ENCODE measurements at places on chromosomes 11 and 22.

DNA sequence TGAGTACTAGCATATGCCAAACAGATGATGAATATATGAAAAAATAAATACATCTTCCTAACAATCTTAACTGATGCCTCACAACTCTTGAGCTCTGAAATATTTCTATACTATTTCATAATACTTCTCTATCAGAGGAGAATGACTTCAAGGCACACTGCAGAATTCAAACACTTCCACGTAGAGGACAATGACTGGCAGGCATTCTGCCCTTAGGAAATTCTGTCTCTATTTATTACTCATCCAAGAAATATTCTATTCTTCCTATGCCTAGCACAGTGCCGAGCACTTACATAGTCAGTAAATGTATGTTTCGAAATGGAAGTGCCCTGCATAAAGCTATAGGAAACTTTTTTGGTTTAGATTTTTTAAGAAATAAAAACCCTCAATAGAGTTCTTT lies 809.1 kb downstream of the DLG2 start:
- DNase-seq = no peak

- no peak for DNase-seq
These were observed 88.4 kb downstream of the TTC17 start for GRCh38 chr11:43447151-43447550.

GRCh38 chr22:28911304-28911690 lies 27.9 kb downstream of the ZNRF3 start:
- no peak for DNase-seq

GRCh38 chr11:120054016-120054752 lies 83.7 kb downstream of the TRIM29 start:
- no peak for DNase-seq

DNA sequence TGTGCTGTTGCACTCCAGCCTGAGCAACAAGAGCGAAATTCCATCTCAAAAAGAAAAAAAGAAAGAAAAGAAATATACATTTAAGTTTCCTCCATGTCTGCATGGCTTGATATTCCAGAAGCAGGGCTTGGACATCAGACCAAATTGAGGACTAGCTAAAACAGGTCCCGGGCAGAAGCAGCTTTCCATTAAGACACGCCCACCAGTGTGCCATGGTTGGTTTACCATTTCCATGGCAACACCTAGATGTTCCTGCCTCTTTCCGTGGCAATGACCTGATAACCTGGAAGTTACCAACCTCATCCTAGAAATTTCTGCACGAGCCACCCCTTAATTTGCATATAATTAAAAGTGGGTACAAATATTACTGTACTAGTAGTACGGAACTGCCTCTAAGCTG lies 111.3 kb downstream of the NAT10 start:
- no peak for DNase-seq

GRCh38 chr11:110410651-110411050 lies 19.1 kb upstream of the FDX1 start:
- DNase-seq = no peak

DNA sequence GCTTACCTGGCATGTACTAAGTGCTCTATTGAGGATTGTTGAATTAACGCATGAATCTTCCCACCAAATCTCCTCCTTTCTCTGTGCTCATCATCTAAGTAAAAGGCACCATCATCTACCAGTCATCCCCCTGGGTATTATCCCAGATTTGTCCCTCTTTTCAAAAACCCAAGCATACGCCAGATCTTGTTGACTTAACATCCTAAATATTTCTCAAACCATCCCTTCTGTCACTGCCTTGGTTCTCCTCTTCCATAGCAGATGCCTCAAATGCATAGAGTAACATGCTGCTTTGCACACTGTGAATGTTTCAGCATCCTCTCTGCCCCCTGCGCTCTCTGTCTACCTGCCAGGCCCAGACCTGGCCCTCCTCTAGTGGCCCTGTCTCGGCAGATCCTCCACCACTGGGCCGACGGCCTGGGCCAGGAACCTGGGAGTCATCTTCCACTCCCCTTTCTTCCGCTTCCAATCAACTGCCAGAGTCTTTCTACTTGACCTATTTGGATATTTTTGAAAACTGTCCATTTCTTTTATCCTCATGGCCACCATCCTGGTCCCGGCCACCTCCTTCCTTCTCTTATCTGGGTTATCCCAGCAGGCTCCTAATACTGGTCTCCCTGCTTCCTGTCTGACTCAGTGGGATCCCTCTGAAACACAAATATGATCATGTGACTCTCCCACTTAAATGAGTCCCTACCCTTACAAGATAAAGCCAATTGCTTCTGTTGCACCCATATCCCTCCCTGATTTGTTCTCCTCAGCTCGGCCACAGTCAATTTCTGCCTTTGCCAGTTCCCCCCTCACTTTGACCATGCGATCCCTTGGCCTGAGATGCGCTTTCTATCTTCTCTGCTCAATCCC lies 3.4 kb upstream of the TAB1 start:
- DNase-seq = no peak

DNA sequence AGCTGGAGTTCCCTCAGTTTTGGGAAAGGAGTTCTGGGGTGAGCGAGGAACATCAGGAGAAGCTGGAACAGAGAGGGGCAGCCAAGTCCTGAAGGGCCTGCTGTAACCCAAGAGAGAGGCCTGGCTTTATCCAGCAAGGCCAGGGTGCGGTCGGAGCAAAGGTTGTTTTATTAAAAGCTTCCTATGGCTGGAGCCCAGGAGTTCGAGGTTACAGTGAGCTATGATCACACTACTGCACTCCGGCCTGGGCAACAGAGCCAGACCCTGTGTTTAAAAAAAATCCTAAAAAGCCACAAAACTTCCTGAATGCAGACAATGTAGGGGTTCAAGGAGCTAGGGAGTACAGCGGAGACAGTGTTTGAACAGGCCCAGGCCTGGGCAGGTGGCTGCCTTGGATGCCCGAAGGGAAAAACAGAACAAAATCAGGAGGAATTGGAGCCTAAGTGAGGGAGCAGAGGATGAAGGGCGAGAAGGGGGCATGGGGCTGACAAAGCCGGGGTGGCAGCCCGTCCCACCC lies 22.2 kb upstream of the MALAT1 start:
- no peak for DNase-seq

- no peak for DNase-seq
These were observed 404.1 kb downstream of the TBC1D22A start for GRCh38 chr22:47166446-47167016.

GRCh38 chr11:108216988-108217387 lies 5.5 kb downstream of the NPAT start:
- no peak for DNase-seq

DNA sequence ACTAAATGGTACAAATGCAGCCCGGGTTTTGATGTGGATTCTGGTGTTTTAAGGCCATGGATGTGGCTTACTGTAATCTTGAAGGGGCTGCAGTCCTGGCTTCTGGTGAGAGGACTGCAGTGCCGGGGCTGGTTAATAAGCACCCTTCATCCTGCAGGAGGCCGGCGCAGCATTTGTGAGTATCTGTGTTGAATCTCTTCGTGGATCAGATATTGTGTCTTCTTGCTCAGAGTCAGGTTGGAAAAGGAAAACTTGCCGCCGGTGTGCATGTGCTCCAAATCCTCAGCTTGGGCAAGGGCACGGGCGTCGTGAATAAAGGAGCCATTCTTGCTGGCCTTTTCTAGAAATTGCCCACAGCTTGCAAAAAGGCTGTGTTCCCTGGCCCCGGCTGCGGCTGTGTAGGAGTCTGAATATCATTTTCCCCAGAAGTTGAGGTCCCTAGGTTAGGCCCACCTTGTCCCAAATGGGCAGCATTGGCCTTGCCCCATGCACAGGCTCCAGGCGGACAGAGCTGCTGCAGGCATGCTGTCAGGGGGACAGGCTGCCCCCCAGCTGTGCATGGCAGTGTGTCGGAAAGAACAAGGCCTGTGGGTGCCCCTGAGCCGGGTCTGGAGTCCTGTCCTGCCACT lies 28.9 kb upstream of the PARVB start:
- no peak for DNase-seq

DNA sequence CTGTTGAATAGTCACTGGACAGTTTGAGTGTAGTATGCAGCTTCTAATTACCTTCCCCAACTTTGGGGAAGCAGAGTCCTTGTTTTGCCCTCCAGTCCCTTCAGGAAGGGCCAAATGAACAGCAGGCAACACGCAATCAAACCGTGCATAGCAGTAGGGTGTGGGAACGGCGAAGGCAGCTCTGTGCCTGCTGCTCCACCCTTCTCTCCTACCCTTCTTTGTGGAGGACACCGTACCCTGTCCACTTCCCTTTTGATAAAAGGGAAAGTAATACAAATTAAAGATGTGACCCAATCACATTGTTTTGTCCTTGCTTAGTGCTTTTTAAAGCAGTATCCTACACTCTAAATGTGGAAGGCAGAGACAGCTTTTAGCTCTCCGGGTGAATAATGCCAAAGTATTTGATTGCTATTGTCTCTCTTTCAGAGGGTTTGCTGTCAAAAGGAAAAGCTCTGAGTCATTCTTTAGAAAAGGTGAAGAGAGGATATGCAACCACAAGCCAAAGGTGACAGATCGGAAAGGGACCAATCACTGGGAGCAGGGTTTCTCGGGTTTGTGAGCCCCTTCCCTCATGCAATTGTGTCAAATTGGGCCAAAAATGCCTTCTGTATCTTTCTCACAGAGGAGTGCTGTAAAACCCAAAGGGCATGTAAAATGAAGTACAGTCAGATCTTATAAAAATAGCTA lies 407.3 kb upstream of the CCDC90B start:
- no peak for DNase-seq

- DNase-seq = peak; percentile 24
These were observed 21.9 kb upstream of the GRIA4 start for GRCh38 chr11:105588001-105588400.

- DNase-seq = no peak
These were observed 20.4 kb downstream of the ZNRF3 start for GRCh38 chr22:28903729-28904128.

- DNase-seq = no peak
These were observed 445.7 kb upstream of the CHORDC1 start for GRCh38 chr11:90668502-90668901.

DNA sequence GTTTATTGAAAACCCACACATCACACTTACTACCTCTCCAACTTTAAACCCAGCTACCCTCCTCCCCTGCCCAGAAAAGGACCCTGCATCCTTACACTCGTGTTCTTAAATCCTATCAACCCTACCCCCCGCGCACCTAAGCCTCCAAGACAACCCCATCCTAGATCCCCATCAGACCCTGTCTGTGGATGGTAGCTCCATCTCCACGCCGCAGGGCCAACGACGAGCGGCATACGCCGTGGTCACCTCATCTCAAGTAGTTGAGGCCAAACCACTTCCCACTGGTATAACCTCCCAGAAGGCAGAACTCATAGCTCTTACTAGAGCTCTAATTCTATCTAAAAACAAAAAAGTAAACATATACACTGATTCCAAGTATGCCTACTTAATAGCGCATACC lies 9.4 kb upstream of the OR56A3 start:
- DNase-seq = no peak

GRCh38 chr11:77082838-77083565 lies 16.2 kb downstream of the CAPN5 start:
- no peak for DNase-seq

- no peak for DNase-seq
These were observed 33.4 kb upstream of the WNT7B start for GRCh38 chr22:46010207-46010867.
